ENCODE measurements at places on chromosomes 7 and 10.

DNA sequence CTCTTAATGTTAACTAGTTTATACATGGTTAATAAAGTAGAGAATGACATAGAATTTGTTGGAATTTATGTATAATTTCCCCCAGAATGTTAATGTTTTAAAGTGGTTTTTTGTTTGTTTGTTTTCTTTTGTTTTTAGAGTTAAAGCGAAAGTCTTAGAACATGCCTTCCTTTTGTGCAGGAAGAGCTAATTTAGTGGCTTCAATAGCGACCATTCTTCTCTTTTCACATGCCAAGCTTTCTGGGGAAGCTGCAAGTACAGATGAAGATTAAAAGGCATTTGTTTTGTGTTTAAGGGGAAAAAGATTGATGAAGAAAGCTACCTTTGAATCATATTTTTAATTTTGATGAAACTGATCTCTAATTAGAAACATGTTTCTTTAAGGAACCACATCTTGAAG lies 256.3 kb upstream of the CSTF2T start:
- DNase-seq: no peak

GRCh38 chr10:26881600-26882331 lies 21.0 kb upstream of the ABI1 start:
- no peak for DNase-seq

DNA sequence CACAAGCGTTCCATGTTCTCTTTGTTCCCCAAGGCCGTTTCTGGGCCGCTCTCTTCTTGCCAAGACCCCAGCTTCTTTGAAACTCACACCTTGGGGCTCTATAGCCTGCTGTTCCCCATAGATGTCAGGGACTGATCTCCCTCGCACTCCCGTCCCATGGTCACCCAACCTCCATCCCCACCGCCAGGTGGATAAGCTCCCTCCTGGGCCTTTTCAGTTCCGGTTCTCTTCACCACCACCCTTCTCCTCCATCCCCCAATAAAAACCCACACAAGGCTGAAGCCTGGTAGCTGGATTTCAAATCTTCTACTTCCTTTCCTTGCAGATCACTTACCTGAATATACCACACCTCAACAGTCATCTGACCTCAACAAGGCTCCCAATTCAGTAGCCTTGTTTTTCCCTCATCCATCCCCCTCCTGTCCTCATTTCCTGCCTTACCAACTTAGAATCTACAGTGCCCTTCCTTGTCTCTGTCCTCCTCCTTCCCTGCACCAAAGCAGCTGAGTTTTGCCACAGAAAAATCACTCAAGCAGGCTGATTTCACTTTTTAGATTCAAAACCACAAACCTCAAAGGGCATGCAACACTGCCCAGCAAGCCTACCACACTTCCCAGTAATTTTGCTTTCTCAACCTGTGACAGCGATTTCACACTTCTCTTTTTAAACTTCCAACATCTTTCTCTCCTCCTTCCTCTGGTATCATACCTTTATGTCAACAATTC lies 7.7 kb downstream of the SLC37A3 start:
- DNase-seq: no peak

GRCh38 chr7:94957061-94957460 lies 49.7 kb downstream of the PPP1R9A start:
- DNase-seq: no peak

DNA sequence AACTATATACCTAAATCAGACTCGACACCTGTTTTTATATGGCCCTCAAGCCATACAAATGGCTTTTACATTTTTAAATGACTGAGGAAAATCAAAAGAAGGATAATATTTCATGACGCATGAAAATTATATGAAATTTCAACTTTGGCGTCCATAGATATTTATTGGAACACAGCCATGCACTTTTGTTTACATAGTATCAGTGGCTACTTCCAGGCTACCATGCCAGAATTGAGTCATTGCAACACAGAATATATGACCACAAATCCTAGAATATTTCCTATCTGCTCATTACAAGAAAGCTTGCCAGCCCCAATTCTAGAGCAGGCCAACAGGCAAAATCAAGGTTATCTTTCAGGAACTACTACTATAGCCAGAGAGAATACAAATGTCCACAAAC lies 29.3 kb downstream of the AFAP1L2 start:
- DNase-seq: no peak

GRCh38 chr7:103857435-103857834 lies 132.0 kb downstream of the RELN start:
- DNase-seq: no peak

- no peak for DNase-seq
Measured at GRCh38 chr7:966291-967069, 8.9 kb downstream of the COX19 start.

- DNase-seq: no peak
Measured at GRCh38 chr10:104424719-104425118, 71.1 kb downstream of the CFAP58 start.

DNA sequence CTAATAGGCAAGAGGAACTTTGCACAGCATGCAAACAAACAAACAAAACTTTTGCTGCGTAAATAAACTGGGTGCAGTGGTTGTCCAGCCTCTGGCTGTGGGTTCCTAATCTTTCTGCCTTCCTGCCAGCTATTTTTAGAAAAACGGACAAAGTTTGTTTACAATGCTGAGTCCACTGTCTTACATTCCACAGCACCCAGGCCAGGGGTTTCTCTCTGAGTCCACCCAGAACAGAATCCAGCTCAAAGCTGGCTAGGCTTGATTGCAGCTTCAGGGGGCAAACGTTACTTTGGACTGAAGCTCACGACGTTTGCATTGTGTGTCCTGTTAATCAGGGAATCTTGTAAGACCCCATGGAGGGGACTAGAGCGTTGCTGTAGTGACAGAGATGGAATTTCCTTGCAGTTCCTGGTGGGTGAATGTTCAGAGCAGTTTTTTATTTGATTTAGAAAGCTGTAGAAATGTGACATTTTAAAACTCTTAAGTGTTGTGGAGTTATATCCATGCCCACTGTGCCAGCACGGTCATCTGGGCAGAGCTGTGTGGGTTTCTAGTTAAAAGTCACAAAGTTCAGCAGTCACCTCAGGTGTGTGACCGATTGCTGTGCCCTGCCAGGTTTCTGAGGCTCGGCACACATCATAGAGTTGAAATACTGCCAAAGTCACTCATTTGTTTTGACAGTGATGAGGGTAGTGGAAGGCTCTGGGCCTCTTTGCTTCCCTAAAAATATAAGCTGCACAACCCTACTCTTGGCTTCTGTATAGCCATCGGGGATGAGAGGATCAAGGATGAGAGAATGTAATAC lies 247.0 kb downstream of the STK31 start:
- DNase-seq: no peak

DNA sequence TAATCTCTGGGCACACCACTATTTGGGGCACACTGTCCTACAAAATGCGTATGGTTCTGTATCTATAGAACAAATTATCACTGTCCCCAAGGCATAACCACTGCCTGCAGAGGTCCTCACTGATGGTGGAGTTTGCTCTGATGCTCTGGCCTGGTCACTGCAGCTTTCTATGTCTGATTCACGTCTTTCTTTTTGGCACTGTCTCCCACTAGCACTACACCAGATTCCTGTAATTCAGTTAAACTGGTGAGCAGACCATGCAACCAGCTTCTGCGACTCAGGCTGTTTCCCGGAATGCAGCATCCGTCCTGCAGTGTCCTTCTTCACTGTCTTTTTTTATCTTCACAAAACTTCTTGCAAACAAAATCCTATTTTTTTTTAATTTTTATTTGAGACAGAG lies 112.8 kb downstream of the KLF6 start:
- no peak for DNase-seq

DNA sequence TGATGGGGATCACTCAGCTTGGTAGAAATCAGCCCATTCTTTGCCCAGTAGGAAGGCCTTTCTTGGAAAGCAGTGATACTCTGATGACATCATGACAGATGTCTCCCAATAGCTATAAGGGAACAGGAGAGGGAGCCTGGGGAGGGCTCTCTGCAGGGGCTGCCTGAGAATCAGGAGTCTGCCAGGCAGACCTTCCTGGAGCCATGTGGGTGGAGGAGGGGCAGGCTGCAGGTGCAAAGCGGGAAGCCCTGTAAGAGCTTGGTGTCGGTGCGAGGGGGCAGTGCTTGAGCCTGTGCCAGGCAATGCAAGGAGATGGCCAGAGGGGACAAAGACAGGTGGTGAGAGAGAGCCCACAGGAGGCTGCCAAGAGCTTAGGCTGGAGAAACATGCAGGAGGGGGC lies 5.0 kb upstream of the TNS3 start:
- no peak for DNase-seq

- no peak for DNase-seq
Measured at GRCh38 chr10:132448248-132448731, 51.3 kb downstream of the PWWP2B start.

DNA sequence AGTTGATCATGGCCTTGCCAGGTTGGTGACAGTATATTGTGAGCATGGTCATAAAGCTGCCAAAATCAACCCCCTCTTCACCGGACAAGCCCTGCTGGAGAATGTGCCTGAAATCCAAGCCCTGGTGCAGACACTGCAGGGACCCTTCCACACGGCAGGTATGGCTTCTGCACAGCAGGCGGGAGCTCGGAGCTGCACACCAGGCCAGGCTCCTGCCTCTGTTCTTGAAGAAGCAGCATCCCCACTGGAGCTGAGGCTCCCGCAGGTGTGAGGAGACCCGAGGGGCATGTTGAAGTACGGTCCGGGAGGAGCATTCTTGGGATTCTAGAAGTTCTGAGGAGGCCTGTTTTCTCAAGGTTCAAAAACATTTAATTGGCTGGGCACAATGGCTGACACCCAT lies 12.7 kb downstream of the DHTKD1 start:
- no peak for DNase-seq

DNA sequence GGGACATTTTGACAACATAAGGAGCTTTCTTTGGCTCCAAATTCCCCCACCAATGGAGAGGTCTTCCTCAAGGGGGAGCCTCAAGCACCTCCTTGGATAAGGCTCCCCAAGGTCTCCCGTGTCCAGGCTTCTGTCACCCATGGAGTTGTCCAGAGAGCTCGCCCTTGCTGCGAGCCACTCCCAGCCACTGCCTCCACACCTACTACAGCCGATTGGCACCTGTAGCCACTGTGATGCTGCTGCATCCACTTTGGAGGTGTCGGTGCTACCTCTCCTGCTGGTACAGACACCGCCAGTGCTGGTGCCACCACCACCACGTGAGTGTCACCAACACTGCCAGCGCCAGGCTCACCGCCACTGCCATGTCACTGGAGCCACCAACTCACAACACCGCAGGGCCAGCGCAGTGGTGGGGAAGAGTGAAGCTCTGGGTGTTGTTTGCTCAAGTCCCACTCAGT lies 22.1 kb upstream of the ENO4 start:
- no peak for DNase-seq

GRCh38 chr7:158740013-158740656 lies 35.5 kb upstream of the NCAPG2 start:
- no peak for DNase-seq

DNA sequence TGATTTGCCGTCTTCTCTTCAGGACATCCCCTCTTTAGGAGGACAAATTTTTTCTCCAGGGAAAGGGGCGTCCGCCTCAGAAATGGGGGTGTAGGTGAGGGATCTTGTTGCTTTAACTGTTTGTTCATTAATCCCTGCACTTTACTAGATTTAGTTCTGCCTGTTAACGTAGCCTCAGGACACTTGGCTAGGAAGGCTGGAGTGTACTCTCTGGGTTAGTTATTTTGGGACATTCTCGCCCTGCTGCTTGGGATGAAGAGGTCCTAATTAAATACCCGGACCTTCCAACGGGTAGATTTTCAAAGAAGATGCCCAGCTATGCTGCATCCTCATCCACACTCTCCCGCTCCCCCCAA lies 552 bp upstream of the ZNF365 start:
- no peak for DNase-seq

DNA sequence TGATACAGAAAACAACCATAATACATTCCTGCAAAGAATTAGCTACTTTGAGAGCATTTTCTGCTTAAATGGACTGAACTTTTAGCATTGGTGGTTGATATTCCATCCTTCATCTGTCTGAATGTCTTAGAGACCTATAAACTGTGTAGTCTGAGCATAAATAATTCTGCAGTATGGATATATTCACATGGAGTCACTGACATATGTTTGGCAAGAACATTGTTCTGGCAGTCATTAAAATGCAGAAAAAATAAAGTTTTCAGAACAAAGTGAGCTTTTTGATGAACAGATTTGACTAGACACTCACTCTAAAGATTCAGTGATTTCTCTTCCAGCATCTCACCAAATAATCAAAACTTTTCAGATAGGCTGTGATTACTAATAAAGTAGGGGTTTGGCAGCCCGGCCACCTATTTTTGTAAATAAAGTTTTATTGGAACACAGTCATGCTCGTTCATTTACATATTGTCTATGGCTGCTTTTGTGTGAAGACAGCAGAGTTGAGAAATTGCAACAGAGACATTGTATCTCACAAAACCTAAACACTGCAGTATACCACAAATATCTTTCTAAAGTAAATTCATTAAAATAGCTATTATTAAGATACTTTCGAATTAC lies 44.1 kb upstream of the RAPGEF5 start:
- no peak for DNase-seq

GRCh38 chr7:18768256-18768655 lies 272.7 kb downstream of the HDAC9 start:
- no peak for DNase-seq

DNA sequence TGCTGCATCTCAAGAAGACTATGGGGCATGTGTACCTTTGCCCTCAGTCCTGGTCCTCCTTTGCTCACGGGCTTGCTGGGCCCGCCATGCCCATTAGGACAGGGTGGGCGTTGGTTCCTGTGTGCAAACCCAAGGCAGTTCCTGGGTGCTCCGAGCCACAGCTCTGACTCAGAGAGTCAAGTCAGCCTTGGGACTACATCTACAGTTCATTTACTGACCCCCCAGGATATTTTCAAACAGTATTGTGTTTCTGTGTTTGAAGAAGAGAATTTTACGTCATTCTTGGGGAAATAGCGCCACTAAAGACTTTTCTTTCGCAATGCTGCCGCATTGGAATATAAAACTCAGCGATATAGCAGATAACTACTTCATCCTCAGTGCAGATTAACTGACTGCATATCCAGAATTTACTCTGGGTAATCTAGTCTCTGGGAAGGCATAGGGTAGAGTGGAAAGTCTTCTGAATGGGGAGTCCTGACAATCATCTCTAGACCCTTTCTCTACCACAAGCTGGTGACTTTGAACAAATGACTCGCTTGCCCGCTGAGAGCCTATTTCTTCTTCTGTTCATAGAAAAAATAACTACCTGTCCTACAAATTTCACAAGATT lies 638.9 kb upstream of the FZD8 start:
- no peak for DNase-seq

- DNase-seq: no peak
Measured at GRCh38 chr7:99098286-99098823, 45.6 kb downstream of the SMURF1 start.

- no peak for DNase-seq
Measured at GRCh38 chr7:128307061-128307460, 36.6 kb downstream of the RBM28 start.
